ENCODE measurements at places on chromosomes 7 and 10. TPM values are rescaled to one million over a fixed set of nuclear protein-coding genes. Genes with fewer than 3 reads are reported as not detected.

- no peak for DNase-seq
These were observed 1201.1 kb downstream of the SORCS1 start for GRCh38 chr10:105963334-105963884.

GRCh38 chr7:80511964-80512363 is at the start of gene GNAT3:
Gene GNAT3, minus strand, starts transcription at chr7:80512064. Its CDS starts 138 bp downstream, at chr7:80511926.
- DNase-seq: no peak

DNA sequence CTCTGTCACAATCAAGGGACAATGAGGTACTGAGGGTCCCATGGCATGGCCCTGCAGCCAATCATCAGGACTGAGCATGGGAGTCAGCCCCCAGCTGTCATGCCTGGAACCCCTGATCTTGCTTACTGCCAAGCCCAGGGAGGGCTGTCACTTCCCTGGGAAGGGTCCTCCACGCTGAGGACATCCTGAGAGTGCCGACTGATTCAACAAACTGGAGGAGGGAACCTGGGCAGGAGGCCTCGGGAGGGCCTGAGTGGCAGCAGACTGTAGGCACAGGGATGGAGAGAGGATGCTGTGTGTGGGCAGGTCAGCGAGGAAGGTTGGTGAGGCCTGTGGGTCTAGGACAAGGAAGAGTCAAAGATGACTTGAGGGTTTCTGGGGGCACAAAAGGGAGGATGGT is 154.3 kb downstream of the ZNF248 start:
- DNase-seq: no peak

GRCh38 chr10:6542999-6543430 is 37.1 kb downstream of the PRKCQ start:
- DNase-seq: no peak

GRCh38 chr7:37924491-37925041 is 4.1 kb downstream of the EPDR1 start:
- no peak for DNase-seq

GRCh38 chr10:62116896-62117295 is 151.7 kb downstream of the RTKN2 start:
- no peak for DNase-seq

- no peak for DNase-seq
These were observed 24.0 kb upstream of the TM9SF3 start for GRCh38 chr10:96610817-96611216.

- no peak for DNase-seq
These were observed 78.8 kb upstream of the FAM180A start for GRCh38 chr7:135827391-135827790.

DNA sequence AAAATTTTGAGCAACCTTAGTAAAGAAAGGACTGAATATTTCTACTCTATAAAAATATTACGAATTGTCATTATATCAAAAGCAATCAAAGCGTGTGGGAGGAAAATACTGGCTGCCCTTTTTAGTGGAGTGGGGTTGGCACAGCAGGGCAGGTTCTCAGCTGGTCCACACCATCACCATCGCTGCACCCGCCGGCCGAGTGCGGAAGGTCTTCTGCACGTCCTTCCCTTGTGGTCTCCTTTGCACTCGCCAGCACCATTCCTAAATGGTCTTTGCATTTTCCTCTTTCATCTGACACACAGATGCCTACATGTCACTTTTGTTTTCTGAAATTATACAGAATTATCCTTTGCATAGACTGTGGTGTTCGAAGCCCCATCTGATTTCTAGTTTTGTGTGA is 116.6 kb upstream of the LANCL2 start:
- DNase-seq: no peak

DNA sequence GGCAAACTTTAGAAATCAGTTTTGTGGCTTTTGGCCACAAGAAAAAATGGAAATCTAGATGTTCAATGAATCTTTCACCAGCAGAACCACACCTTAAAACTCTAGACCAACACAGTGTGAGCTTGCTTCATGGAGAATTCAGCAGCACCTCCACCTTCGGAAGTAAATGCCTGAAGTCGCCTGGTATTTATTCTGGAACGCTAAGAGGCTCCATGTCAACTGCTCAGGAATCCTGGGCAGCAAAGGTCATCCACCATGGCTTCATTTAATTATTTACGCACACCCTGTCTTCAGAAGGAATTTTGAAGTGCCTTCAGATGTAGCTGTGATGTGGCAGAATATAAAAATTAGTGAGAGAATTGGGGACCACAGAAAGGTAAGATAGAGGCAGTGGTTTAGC is 167.7 kb downstream of the GFRA1 start:
- no peak for DNase-seq

GRCh38 chr10:93816123-93816747 is 58.5 kb downstream of the LGI1 start:
- DNase-seq: peak; percentile 85

GRCh38 chr7:17651863-17652385 is 288.4 kb downstream of the SNX13 start:
- DNase-seq: no peak

GRCh38 chr7:158323741-158324396 is 263.8 kb downstream of the PTPRN2 start:
- no peak for DNase-seq

GRCh38 chr10:44243851-44244510 is 140.9 kb downstream of the CXCL12 start:
- no peak for DNase-seq

DNA sequence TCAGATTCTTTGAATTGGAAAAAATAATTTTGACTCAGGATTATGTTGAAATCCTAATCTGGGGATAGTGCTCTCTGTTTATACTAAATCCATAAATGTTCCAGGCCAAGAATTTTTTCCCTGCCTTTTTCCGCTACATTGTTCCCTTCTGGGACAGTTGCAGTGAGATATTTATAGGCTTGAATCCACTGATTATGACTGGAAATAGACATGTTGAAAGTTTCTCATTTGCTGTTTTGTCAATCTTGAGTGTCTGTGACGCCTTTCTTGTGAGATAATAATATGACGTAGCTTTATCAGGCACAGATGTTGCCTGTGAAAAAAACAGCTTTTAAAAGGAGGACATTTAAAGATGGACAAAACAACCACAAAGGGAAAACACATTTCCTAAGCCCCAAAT is 155.9 kb downstream of the ARID5B start:
- DNase-seq: no peak

- DNase-seq: no peak
These were observed 2.3 kb downstream of the AGMO start for GRCh38 chr7:15559416-15559928.

DNA sequence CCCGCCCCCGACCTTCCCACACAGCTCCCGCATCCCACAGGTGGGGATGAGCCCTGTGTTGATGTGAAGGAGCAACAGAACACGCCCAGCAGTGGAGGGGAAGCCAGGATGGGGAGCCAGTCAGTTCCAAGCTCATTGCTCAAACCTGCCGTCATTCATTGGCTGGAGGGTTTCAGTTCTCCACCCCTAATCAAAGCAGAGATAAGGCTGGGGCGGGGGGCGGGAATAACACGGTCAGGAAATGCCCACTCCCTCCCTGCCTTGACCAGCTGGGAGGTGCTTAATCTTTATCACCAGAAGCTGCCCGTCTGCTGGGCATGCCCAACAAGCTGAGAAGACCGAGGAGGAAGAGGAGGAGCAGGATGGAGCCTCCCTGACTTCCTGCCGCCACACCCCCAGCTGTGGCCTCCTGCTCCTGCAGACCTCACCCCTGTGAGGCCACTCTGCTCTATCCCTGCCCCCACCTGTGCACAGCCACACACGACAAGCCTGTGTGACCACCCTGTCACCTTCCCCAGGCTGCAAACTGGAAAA is 265.1 kb downstream of the ZEB1 start:
- no peak for DNase-seq

DNA sequence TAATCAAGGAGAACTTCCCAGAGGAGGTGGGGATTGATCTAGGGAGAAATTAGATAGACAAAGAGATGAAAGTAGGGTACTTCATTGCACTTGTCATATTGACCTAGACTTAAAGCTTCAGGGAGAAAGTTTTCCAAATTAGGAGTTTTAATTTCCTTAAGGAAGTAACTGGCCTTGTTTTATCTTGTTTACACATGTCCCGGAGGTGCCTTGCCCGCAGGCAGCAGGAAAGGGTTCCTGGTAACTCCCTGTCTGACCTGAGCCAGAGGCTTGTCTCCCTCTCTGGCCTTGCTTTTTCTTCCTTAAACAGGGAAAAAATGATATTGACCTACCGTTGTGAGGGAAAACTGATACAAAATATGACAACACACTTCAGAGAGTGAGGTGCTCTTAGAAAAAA is 181.6 kb downstream of the EVX1 start:
- no peak for DNase-seq

GRCh38 chr10:6950133-6950532 is 370.1 kb upstream of the PRKCQ start:
- DNase-seq: no peak

GRCh38 chr10:62277971-62278370 is 9.3 kb upstream of the RTKN2 start:
- DNase-seq: no peak

GRCh38 chr10:640673-641045 is 48.8 kb downstream of the DIP2C start:
- peak; percentile 55 for DNase-seq

DNA sequence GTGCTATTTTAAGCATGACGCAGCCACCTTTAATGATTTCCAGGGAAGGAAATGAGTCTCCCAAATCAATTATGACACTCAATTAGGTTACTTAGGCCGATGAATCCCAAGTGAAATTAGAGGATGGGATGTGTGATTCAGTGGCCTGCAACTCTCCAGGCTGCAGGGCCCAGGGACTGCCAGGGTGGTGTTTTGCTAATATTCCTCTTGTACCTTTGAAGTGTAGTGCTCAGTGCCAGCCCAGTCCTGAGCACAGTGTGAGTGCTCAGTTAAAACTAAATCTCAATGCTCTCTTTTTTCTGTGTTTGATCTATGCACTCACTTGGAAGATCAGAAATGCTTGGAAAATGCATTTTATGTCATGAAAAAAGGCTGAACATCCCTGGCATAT is 51.6 kb downstream of the SEM1 start:
- no peak for DNase-seq

The INSIG1 gene
- total RNA-seq: 9.4 TPM

The PTN gene
- 21.6 TPM for total RNA-seq

The SUGCT gene
- total RNA-seq: 4.4 TPM

The LIPF gene
- not detected for total RNA-seq

The RNF32 gene
- total RNA-seq: 0.30 TPM

The MPP7 gene
- total RNA-seq: 13.1 TPM
